Pulmonary artery endothelial cell (primary cell): ENCODE measurements at places on chromosomes 2 and 18. TPM values are rescaled to one million over a fixed set of nuclear protein-coding genes. Genes with fewer than 3 reads are reported as not detected.

IL37 gene
- total RNA-seq: not detected in 2 replicates

FTCDNL1 gene
- total RNA-seq: 0.73 and 1.2 TPM in 2 replicates

MARCHF4 gene
- 3.6 and 5.4 TPM in 2 replicates for total RNA-seq

ABCG8 gene
- not detected in 2 replicates for total RNA-seq

ERICH2 gene
- total RNA-seq: not detected in 2 replicates

MRPS5 gene
- 67.9 and 75.9 TPM in 2 replicates for total RNA-seq

IL1R2 gene
- total RNA-seq: 0.13 TPM in 1 of 2 replicates, not detected in the other

ACMSD gene
- not detected in 2 replicates for total RNA-seq

ASPRV1 gene
- total RNA-seq: 0.11 and 0.13 TPM in 2 replicates

AQP12B gene
- not detected in 2 replicates for total RNA-seq

DSC1 gene
- not detected in 2 replicates for total RNA-seq
